ENCODE measurements at places on chromosomes 11 and 22.

DNA sequence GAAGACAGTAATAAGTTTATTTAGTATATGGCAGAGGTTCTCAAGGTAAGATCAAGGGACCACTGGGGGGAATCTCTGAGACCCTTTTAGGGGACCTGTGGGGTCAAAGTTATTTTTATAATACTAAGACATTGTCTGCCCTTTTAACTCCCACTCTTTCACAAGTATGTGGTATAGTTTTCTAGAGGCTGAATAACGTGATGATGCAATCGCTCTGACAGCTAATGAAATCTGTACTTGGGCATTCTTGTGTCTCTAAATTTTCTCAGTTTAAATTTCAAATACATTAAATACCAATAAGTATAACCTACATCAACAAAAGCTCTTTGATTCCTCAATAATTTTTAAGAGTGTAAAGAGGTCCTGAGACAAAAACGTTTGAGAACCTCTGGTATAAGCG lies 147.9 kb downstream of the ATG16L2 start:
- DNase-seq = peak; percentile 20

DNA sequence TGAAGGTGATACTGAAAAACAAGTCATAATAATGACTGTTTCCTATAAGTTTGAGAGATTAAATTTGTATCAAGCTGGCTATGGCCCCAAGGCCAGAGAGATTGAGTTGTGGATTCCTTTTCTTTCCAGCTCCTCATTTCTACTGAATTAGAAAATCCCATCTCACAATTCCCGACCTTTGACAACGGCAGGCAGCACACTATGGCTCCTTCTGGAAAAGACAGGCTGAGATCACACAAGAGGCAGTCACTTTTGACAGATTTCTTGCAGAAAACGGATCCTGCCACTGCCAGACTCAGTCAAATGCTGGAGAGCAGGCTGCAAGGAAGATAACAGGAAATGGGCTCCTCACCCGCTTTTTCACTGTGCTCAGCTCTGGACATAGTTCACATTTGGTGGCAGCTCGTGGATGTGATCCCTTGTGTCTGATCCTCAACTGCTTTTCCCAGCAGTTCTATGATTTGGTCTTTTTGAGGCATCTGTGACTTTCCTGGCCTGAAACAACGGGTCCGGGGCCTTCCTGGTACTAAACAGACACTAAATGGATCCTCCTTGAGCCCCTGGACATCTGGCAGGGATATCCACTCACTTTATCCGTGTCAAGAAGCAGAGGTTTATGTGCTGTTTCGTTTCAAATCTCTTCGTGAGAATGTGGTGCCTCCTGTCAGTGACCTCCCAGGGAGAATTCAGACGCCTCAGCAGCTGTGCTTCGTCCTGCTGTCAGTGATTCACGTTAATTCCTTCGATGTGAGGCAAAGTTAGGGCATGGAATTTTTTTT lies 26.1 kb upstream of the RTL6 start:
- peak; percentile 93 for DNase-seq

DNA sequence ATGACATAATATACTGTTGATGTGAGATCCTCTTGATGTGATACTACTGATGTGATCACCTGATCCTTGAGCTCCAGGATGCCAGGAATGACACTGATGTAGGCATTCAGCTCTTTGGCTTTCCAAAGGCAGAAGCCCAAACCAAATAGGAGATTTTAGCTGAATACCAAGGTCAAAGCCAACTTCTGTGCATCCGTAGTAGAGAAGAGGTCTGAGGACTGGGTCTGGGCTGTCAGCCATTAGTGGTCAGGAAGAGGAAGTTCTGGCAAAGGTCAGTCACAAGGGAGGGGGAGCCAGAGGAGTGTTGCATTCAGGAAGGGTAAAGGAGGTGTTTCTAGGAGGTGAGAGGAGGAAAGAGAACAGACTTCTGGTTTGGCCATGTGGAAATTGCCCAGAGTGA lies 53.4 kb upstream of the PARVG start:
- DNase-seq = no peak

- no peak for DNase-seq
These were observed 232.3 kb downstream of the JRKL start for GRCh38 chr11:96622026-96622634.

DNA sequence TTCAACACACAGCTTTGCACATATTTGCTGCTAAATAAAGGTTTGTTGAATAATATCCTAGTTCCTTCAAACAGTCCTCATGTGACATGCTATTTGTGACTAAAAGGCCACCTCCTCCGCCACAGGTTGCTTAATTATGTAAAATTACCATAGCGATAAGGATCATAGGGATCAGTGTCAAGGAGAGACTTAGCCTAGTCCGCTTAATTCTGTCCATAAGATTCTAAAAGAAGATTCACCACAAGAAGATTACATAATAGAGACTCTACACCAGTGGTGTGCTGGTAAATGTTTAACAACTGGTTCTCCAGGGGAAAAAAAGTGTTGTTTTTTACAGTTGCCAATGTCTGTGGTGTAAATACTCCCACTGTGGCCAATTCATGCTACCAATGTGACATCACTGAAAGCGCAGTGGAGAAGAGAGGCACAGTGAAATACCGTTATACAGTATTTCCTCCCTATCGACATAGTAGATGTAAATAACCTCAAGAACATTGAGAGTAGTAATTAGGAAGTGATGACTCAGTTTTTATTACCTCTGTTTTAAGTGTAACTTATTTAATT lies 4.2 kb upstream of the CHRDL2 start:
- DNase-seq = no peak

DNA sequence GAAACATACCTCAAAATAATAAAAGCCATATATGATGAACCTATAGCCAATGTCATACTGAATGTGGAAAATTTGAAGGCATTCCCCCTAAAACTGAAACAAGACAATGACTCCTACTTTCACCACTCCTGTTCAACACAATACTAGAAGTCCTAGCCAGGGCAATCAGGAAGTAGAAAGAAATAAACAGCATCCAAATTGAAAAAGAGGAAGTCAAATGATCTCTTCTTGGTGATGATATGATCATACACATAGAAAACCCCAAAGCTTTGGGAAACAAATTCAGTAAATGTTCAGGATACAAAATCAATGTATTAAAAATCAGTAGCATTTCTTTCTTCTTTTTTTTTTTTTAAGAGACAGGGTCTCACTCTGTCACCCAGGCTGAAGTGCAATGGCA lies 109.9 kb downstream of the DLG2 start:
- no peak for DNase-seq

DNA sequence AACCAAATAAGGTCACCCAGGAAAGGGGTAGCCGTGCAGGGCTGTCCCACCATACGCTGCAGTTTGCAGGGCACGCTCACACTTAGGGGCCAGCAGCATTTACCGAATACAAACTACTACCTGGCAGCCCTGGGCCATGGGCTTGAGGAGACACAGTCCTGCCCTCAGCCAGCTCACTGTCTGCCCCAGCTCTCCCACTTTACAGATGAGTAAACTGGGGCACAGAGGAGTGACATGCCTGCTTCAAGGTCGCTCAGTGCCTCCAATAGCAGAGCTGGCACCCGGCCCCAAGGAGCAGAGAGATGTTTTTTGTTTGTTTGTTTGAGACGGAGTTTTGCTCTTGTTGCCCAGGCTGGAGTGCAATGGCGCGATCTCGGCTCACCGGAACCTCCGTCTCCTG lies 2.8 kb downstream of the FADS3 start:
- no peak for DNase-seq

GRCh38 chr11:76756341-76756741 lies 26.8 kb upstream of the TSKU start:
- DNase-seq = no peak

- DNase-seq = no peak
These were observed 19.3 kb downstream of the CACNA1I start for GRCh38 chr22:39589875-39590274.

DNA sequence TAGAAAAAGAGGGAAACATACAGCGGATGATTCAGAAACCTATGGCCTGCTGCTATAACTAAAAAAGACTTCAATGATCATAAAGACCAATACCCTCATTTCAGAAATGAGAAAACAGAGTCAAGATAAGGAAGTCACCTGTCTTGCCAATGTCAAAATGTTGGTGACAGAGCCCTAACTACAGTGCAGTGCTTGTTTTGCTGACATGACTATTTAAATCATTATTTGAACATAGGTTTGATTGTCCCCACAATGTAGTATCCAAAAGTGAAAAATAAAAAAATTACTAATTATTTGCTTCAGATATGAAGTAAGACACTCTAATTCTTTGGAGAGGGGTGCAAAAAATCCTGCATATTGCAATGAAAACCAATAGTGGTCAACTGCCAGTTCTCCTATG lies 115.7 kb downstream of the SOX6 start:
- no peak for DNase-seq

DNA sequence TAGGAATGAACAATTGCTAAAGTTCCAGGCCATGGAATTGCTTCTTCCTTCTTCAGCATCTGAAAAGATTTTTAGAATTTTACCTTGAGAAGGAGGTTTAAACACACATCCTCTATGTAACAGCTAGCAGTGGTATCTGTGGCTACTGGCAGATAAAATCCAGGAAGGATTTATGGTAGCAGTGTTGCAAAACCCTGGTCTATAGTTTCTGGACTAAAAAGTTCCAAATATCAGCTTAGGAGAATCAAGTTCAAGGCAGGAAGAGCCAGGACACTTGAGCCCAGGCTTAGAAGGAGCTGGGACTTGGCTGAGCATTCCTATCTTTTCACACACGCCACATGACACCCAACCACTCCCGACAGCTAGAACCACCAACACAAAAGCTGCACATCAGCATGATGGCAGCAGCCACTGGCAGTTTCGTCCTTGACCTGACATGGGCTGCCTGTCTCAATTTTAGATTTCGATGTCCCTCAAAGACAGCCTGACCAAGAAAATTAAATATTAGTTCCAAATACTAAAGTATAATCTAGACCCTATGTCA lies 14.1 kb downstream of the LARGE2 start:
- DNase-seq = no peak

DNA sequence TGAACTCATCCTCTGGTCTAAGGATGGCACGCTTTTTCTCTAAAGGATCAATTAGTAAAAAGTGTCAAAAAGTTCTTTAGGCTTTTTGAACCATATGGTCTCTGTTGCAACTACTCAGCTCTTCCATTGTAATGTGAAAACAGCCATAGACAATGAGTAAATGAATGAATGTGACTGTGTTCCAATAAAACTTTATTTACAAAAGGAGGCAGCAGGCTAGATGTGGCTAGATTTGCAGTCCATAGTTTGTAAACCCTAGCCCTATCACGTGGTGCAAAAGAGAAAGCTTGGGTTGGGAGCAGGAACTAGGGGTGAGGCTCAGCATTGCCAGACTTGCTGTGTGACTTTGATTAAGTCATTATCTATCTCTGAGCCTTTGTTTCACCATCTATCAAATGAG lies 5.4 kb upstream of the NPAS4 start:
- no peak for DNase-seq

DNA sequence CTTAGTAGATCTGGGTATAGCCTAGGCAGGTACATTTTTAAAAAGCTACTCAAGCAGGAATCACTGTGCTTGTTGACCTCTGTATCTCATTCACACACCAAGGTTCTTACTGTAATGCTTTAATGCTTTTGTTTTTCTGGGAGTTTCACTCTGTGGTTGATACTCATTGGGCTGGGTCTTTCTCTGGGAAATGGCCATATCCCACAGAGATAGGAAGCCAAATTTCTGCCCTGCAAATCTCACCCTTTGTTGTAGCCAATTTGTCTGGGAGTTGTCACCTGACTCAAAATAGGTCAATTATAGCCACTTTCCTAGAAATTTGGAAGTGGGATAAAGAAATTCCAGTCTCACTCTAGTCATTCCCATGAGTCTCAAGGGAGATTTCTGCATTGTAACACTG lies 195.8 kb upstream of the BDNF start:
- DNase-seq = no peak

GRCh38 chr11:100791860-100792259 lies 104.8 kb downstream of the ARHGAP42 start:
- DNase-seq = no peak

GRCh38 chr11:28009996-28010395 lies 98.0 kb downstream of the KIF18A start:
- no peak for DNase-seq

GRCh38 chr11:106497822-106498221 lies 420.4 kb downstream of the AASDHPPT start:
- no peak for DNase-seq

- no peak for DNase-seq
These were observed 859.3 kb downstream of the BRD1 start for GRCh38 chr22:48968201-48968959.

Data from astrocyte (in vitro differentiated cells and primary cell).